ENCODE measurements at places on chromosomes 1 and 21.

- DNase-seq, result no peak
Observed at GRCh38 chr1:28535180-28535579, 17.7 kb upstream of the TRNAU1AP start.

DNA sequence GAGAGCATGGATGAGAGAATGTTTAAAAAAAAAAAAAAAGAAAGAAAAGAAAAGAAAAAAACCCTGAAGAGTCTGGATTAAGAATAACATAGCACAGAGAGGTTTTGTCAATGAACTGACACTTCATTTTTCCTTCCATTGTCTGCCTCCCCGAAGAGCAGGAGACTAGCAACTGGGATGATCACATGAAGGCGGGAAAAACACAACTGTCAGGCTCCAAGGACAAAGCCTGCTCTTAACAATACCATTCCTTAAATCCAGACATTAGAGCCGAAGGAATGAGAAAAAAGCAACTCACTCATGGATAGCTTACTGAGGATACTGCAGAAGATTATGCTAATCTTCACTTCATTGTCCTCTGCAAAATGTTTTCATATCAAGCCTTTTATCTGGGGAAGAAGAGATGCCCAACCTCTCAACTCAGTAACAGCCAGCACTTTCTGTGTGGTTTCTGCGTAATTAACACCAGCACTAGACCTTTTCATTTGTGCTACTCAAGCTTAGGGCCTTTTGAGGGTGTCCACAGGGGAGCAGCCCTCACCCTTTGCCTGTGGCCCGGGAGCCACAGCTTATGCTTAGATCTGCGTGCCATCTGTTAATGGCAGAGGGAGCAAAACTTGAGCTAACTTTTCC lies 182.3 kb downstream of the BARHL2 start:
- DNase-seq, result no peak

GRCh38 chr1:34663031-34663430 lies 91.8 kb upstream of the GJB5 start:
- no peak for DNase-seq

DNA sequence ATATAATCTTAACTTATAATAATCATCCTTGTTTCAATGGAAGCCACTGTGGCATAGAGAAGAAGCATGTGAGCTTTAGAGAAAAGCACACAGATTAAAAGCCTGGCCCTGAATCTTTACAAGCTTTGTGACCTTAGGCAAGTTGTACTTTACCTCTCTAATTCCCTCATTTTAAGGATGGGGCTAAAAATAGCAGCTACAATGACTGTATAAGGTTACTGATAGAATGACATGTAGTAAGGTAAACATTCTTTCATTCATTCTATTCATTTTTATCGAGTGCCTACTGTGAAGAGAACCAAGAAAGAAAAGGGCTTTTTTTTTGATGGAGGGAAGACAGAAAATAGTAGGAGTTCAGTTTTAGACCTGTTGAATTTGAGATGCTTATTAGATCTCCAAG lies 25.6 kb downstream of the CDKN2C start:
- DNase-seq, result no peak

- DNase-seq, result no peak
Observed at GRCh38 chr1:208425096-208425495, 180.9 kb upstream of the PLXNA2 start.

GRCh38 chr1:30200161-30200560 lies 523.2 kb downstream of the MATN1 start:
- DNase-seq, result no peak

All from activated T-cell treated with anti-CD3 and anti-CD28 coated beads, Interleukin-2, amount 50 U/mL, for 72 hours (primary cell).